ENCODE measurements at places on chromosomes 4 and X.

- DNase-seq: no peak
These were observed 22.0 kb downstream of the AFAP1 start for GRCh38 chr4:7917669-7918068.

- no peak for DNase-seq
These were observed 715.0 kb downstream of the FAM133A start for GRCh38 chrX:94389044-94389443.

DNA sequence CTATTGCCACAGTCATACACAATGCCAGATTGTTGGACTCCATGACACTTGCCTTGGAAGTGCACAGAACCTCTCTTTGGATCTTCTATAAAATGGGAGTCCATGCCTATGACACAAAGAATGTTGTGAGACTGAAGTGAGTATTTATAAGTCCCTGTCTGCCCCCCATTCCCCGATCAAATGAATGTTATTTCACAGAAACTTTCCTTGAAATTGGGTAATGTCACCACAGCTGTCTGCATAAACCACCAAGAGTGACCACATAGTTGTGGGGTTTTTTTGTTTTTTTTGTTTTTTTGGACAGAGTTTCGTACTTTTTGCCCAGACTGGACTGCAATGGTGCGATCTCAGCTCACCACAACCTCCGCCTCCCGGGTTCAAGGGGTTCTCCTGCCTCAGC, 27.1 kb upstream of the REST start:
- DNase-seq: no peak

DNA sequence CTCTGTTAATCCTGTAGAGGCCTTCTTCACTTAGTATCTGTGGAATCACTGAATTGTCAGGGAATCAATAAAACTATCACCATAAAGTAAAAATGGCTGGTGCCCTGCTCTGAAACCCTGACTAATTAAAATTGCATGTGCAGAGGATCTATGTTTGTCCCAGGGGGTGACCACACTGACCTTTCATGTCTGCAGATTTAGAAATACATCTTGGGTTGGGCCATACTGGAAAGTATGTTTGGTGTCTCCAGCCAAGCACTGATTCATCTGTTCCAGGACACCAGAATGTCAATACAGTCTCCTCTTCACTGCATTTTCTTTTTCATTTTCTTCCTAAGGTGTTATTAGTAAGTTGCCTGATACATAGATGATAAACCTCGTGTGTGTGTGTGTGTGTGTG, 490.9 kb upstream of the INTU start:
- DNase-seq: no peak

- no peak for DNase-seq
These were observed 679.7 kb downstream of the FAT4 start for GRCh38 chr4:125994430-125994829.
